NCI-H510A (cell line): ENCODE measurements at places on chromosomes 16 and 17.

DNA sequence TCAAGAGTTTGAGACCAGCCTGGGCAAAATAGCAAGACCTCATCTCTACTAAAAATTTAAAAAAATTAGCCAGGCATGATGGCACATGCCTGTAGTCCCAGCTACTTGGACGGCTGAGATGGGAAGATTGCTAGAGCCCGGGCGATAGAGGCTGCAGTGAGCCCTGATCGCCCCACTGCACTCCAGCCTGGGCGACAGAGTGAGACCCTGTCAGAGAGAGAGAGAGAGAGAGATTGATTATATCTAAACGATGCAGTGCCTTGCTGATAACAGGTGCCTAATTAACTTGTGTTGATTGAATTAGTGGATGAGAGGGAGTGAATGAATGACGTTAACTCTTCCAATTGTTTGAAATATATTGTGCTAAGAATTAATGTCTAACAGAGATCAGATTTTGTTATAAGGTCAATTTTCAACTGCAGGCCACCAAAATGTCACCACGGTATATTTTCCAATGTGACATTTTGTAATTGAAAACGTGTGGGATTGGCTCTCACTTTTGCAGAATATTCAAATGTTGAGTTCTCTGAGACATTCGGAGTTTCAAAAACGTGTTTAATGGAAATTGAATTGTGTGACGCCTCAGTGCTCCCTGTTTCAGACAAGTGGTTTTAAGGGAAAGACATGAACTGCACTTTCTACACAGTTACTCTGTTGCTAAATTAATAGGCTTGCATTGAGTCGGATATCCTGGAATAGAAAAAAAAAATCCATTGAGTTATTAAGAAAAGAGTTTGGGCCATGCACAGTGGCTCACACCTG is 53.6 kb downstream of the ABAT start:
- DNase-seq = no peak

GRCh38 chr16:85579923-85580580 is 33.1 kb upstream of the GSE1 start:
- DNase-seq = no peak

DNA sequence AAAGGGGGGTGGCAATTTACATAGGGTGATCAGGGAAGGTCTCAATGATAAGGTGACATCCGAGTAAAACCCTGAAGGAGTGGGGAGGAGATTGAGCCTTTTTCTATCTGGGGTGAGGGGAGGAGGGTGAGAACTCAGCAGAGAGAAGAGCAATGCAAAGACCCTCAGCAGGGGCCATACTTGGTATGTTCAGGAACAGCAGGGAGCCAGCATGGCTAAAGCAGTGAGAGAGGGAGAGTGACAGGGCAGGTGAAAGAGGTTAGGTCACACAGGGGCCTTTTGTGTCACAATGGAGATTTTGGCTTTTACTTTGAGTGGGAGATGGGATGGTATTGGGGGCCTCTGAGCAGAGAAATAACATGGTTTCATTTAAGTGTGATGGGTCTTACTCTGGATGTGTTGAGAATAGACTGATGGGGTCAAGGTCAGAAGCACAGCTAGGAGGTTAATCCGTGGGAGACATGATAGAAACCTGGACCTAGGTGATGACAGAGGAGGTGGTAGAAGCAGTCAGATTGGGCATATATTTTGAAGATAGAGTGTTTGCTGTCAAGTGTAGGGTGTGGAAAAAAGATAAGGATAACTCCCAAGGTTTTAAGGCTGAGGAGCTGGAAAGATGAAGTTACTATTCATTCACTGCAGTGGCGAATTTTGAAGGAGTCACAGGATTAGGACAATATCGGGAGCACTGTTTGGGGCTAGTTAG is 6.2 kb downstream of the SP2 start:
- no peak for DNase-seq

DNA sequence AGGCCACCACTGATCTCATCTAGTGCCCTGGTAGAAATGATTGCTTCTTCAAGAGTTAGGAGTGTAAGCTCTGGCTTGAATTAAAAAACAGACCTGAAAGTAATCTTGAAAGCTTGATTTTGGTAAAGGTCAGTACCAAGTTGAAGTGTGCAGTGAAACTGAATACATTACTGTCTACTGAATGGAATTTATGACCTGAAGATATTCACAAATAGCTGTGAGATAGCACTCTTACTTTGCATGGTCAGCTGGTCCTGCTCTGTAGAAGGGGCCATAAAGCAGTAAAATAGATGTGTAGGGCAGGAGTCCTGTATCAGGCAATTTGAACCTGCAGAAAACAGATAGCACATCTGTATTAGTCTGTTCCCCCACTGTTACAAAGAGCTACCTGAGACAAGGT is 78.6 kb downstream of the MYH13 start:
- DNase-seq = no peak

DNA sequence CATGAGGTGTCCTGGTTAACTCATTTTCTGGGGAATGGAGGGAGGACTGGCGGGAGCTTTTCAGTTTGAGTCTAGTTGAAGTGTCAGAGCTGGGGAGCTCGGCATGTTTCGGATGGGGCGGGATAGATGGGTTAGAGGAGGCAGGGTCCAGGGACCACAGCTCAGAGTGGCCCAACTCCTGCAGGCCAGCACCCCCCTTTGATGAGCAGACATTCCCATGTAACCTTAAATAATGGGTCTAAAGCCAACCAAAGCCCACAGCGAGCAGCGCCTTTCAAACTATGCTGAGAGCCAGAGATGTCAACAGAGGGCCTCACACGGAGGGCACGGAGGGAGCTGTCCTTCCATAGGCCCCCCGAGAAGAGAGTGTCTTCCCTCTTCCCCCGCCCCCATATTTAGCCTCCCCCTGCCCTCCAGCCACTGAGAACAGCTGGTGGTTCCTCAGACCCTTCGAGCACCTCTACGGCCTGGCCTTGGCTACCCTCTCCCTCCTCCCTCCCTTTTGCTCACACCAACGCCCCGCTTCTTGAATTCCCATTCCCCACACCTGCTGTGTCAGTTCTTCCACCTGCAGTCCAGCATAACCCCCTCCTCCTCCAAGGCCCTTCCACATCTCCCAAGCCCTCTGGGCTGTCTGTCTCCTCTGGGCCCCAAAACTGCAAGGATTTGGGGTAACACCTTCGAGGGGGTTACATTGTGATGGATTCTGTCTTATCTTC is 21.8 kb downstream of the RAB11FIP4 start:
- DNase-seq = no peak

DNA sequence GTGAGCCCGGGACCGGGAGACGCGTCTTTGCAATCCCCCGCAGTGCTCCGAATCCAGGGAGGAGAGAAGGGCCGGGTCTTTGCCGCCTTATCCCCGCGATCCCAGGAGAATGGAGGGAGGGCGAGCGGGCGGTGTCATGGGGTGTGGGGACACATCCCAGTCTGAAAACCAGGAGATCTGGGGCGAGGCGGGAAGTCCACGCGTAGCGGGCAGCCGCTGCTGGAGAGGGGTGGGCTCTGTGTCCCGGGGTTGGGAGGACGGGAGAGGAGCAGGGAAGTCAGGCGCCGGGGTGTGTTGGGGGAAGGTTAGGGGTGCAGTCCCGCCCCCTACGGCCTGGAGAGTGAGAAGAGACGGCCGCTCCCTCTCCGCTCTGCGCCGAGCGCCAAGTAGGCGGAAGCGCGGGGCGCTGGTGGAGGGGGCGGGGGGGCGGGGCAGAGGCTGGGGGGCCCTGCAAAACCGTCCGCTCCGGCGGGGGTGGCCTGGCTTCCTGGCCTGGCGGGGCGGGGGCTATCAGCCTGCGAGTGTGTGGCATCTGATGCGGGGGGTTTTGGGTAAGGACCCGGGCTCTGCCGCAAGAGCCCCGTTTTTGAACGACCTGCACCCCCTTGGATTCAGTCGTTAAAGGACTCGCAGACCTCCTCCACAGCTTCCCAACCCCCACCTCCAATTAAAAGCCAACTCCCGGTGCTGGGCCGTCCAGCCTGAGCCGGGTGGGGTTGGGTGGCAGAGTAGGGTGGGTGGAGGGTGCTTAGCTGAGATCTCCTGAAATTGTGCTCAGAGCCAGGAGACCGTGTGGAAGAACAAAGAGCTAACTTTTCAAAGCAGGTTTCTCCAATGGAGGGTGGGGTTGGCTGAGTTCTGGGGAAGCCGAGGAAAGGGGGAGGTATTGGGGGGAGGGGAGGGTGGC is 654 bp downstream of the LASP1 start:
- no peak for DNase-seq

GRCh38 chr17:81418710-81419318 is 23.6 kb downstream of the BAHCC1 start:
- no peak for DNase-seq
